ENCODE measurements at places on chromosomes 13 and 19.

GRCh38 chr13:38703255-38703654 lies 16.4 kb downstream of the FREM2 start:
- no peak for DNase-seq

- no peak for DNase-seq
These were observed 107.4 kb upstream of the DOCK9 start for GRCh38 chr13:99085139-99085807.

DNA sequence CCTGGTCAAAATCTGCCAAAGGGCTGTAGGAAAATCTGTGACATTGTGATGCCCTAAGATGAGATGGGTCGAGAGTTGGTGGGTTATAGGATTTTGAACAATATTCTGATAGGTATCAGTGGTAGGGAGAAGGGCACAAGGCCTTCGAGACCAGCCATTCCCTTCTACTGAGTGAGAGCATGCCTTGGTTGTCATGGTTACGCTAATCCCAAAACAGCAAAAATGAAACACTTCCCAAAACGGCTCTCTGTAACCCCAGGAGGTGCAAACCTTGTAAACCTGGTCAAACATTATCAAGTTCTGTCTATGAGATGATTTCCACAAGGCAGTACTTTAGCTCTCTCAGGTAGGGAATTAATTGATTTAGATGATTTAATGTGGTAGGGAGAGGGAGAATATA lies 158.7 kb upstream of the RNF113B start:
- DNase-seq: no peak

- DNase-seq: no peak
These were observed 8.4 kb downstream of the PALM3 start for GRCh38 chr19:14053500-14053899.

DNA sequence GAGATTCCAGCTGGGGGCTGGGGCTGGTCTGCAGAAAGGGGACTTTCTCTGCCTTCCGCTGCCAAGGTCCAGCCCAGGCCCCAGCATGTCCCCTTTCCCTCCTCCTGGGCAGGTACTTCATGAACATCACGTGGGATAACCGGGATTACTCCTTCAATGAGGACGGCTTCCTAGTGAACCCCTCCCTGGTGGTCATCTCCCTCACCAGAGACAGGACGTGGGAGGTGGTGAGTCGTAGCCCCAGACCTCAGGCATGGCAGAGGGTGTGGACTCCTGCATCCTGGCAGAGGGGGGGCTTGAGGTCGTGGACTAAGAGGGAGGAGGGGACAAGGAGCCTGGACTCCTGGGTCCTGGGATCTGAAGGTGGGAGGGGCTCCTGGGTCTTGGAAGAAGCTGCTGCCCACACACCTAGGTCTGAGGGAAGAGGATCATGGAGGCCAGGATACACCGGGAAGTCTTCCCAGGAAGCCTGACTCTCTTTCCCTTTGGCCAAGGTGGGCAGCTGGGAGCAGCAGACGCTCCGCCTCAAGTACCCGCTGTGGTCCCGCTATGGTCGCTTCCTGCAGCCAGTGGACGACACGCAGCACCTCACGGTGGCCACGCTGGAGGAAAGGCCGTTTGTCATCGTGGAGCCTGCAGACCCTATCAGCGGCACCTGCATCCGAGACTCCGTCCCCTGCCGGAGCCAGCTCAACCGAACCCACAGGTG lies 20.6 kb downstream of the GRIN2D start:
- DNase-seq: peak; percentile 20

- peak; percentile 90 for DNase-seq
These were observed at the start of gene ZNF845 for GRCh38 chr19:53333463-53334449. Gene ZNF845 (plus strand): TSS chr19:53333749. CDS start chr19:53341308, 7,559 bp downstream.

DNA sequence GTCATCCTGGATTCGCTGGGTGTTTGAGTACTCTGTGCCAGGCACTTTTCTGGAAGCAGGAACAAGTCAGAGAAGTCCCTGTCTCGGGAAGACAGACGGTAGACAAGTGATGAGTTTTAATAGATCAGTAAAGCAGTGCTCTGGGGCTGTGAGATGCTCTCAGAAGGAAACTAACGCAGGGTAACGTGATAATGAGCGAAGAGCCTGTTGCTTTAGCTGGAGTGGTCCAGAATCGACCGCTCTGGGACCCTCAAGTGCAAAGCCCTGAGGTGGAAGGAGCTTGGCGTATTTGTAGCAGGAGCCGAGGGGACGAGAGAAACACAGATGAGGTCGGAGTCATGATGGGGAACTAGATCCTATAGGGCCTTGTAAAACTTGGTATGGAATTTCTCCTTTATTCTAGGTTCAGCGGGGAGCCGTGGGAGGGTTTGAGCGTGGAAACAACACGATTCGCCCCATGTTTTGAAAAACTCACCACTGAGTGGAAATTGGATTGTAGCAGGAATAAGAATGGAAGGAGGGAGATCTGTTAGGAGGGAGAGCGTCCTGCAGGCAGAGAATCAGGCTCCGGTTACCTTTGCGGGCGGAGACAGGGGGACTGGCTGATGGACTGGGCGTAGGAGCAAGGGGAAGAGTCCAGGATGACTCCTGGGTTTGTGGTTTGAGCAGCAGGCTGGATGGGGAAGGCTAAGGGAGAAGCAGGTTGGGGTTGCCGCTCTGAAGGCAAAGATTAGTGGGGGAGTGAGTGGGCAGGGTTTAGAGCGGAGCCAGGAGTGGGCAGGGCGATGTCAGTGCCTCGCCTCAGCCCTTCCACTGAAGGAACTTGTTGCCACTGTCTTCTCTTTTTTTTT lies 763 bp downstream of the POLD1 start:
- DNase-seq: peak; percentile 35

- peak; percentile 42 for DNase-seq
These were observed 1551.1 kb downstream of the EFNB2 start for GRCh38 chr13:104984296-104984818.

DNA sequence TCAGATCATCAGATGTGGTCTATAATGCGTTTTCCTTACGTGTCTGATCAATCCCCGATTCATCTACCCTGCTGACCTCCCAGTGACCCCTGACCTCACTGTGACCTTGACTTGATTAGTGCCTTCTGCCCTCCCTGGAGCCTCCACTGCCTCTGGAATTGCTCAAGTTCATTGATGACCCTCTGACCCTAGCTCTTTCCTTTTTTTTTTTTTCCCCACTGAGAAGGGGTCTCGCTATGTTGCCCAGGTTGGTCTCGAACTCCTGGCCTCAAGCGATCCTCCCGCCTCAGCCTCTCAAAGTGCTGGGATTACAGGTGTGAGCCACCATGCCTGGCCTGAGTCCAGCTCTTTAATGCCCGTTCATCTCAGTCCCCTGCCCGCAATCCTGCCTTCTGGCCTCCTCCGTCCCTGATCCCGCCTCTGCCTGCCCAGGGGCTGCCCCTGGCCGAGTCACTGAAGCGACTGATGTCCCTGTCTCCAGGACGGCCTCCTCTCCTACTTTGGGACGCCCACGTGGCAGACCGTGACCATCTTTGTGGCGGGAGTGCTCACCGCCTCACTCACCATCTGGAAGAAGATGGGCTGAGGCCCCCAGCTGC lies 4.0 kb upstream of the FTL start:
- DNase-seq: no peak

GRCh38 chr19:50532952-50533351 lies 19.2 kb upstream of the ASPDH start:
- DNase-seq: no peak

GRCh38 chr19:29665826-29666577 lies 741 bp downstream of the PLEKHF1 start:
- DNase-seq: no peak

- DNase-seq: no peak
These were observed 1070.6 kb downstream of the PCDH9 start for GRCh38 chr13:66159511-66159910.

GRCh38 chr19:708154-709143 lies at the start of gene PALM:
Gene PALM (plus strand): TSS chr19:708935. CDS start chr19:709147, 212 bp downstream.
- no peak for DNase-seq

GRCh38 chr19:30473334-30473867 lies 101.2 kb downstream of the ZNF536 start:
- no peak for DNase-seq

- DNase-seq: no peak
These were observed 10.6 kb downstream of the FCGBP start for GRCh38 chr19:39923862-39924261.

- no peak for DNase-seq
These were observed 138.3 kb upstream of the RFC3 start for GRCh38 chr13:33679658-33680012.

DNA sequence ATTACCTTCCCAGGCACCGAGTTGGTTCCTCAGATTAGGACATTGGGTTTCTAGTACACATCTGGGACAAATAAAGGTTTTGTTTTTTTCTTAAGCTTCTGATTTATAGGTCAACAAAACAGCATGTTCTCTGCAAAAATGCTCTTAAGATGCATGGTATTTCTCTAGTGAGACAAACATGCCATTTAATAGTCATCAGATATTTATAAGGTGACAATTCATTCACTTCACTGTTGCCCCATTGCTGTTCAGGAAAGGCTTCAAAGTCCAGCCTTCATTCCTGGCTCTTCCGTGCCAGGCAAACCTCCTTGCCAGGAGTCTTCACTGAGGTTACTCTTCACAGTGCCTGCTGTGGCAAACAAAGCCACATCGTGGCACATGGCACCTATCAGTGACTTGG lies 156.3 kb upstream of the FNDC3A start:
- no peak for DNase-seq

GRCh38 chr13:97142452-97142851 lies 79.7 kb upstream of the MBNL2 start:
- peak; percentile 62 for DNase-seq

DNA sequence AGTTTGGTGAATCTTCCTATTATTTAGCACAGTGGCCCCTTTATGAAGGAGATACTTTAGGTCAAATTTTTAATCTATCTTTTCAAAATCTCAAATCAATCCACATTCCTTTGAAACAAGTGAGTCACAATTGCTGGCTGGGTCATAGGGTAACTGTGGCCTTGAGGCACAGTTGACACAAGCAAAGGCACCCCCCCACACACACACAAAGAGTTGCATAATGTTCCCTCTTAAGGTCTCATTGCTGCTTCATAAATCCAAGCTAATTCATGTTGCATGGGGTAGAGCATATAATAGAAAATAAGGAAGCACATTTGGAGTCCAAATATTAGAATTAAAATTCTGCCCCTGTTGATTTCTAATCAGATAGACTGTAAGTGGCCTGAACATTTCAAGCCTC lies 171.5 kb downstream of the DLEU7 start:
- no peak for DNase-seq

DNA sequence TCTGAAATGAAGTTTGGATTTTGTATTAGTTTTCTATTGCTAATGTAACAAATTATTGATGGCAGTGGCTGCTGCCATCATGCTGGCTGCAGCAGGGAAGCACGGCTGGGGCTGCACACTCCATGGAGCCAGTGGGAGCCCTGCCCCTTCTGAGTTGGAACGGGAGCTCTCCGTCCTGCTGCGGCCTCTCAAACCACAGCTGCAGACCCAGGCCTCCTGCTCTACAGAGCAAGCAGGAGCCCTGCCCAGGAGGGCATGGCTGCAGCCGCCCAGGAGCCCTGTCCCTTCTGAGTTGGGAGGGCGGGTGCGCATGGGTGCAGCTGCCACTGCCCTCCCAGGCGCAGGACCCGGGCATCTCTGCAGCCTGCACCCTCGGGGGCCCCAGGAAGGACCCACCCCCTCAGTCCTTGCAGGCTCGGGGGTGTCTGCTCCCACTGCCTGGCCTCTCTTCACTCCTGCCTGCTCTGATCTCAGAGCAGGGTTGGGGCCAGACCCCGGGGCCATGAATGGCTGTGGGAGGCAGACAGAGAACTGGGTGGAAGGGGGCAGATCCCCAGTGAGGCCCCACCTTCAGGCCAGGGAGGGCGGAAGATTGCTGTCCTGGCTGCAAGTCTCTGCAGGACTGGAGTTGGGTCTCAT lies 21.0 kb upstream of the ESD start:
- DNase-seq: no peak

- peak; percentile 97 for DNase-seq
These were observed 109.8 kb downstream of the KL start for GRCh38 chr13:33125821-33126570.

- DNase-seq: peak; percentile 41
These were observed 871.4 kb upstream of the GPC6 start for GRCh38 chr13:92355213-92355612.

DNA sequence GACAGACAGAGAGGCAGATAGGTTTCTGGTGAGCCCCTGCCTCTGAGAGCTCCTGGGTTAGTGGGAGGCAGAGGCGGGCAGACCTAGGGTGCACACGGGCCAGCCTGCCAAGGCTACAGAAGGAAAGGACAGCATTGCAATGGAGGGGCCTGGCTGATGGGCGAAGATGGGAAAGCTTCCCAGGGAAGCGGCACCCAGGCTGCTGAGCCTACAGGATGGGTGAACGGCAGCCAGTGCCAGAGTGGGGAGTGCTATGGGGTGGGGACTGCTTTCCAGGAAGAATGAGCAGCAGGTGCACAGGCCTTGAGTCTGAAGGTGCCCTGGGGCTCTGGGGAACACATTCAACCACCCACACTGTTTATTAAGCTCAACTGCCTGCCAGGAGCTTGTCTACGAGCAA lies 702 bp upstream of the MAG start:
- no peak for DNase-seq

GRCh38 chr19:50797781-50798658 lies 7.8 kb downstream of the ACP4 start:
- no peak for DNase-seq
